ENCODE measurements at places on chromosomes 7 and 10.

- no peak for DNase-seq
Observed at GRCh38 chr7:7795630-7796121, 77.3 kb upstream of the RPA3 start.

DNA sequence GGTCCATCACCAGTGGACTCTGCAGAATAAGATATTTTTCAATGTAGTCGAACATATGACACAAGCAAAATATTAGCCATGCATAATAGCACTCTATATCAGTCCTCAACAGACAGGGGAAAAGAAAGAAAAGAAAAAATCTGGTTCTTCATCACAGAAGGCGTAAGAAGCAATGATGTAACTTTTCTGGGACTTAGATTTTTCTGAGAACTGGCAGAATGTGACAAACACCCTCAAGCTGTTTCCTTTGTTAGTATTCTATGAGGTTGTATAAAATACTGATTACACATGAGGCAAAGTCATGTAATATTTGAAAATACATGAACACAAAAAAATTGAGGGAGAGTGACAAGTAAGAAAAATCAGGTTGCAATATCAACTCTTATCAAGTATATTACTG, 84.9 kb downstream of the CNOT4 start:
- no peak for DNase-seq

- DNase-seq = peak; percentile 19
Observed at GRCh38 chr10:119305860-119306513, 98.6 kb downstream of the GRK5 start.

- DNase-seq = no peak
Observed at GRCh38 chr10:14397066-14397465, 66.3 kb upstream of the FRMD4A start.

GRCh38 chr10:132489704-132490534, 47.7 kb upstream of the INPP5A start:
- no peak for DNase-seq

- DNase-seq = no peak
Observed at GRCh38 chr10:82591421-82591820, 716.4 kb downstream of the NRG3 start.

DNA sequence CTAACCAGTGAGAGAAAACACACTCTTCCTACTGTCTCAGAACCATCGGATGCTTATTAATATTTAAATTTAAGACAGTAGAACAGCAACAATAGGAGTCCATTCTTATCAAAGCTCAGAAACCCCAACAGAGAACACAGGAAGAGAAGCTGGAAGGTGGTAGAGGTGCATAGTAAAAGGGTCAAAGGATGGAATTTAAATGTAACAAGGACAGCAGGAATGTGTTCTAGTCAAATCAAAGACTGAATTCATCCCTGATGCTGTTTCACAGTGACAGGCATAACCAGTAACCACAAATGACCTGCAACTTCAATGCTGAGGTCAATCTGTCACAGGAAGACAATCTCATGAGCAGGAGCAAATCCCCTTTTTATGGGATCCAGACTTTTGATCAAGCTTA, 1259.7 kb downstream of the XPNPEP1 start:
- no peak for DNase-seq

DNA sequence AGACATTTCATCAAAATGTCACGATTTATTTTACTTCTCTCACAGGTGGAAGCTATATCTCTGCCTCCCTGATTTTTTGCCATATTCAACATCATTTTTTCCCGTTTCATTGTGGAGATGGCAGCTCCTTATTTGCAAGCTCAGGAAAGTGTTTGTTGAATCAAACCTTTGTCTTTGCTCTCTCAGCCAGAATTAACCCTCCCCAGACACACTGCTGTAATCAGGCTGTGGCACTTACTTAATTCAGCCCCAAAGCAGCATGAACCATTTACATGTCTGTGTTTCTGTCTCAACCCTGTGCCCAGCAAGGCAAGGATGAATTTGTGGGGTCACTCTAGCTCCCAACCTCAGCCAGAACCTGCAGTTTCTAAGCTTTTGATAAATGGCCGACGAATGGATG, 397.2 kb downstream of the TCERG1L start:
- no peak for DNase-seq

DNA sequence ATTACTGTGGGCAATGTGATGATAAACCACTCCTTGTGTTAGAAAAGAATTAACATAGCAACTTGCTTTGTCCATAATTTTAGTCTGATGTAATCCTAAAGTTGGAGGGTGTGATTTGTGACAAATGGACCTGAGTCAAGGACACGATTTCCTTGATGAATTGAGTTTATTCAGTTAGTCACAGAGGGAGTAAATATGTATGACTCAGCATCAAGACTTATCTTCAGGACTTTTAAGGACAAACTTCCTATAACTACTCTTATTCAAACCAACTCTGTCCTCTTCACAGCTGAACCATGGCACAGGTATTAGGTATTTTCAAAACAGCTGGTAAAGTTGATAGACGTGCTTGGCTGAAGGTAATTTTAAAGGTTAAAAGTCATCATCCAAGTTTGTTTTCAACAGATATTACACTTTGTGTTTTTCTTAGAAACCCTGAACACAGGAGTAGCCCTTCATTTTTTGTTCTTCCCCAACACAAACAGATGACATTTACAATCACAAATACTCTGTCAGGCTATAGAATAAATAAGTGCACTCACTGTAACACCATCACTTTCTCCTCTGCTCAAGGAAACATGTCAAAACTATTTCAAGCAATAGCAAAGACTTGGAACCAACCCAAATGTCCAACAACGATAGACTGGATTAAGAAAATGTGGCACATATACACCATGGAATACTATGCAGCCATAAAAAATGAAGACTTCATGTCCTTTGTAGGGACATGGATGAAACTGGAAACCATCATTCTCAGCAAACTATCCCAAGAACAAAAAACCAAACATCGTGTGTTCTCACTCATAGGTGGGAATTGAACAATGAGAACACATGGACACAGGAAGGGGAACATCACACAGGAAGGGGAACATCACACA, 54.5 kb downstream of the COA1 start:
- DNase-seq = no peak

DNA sequence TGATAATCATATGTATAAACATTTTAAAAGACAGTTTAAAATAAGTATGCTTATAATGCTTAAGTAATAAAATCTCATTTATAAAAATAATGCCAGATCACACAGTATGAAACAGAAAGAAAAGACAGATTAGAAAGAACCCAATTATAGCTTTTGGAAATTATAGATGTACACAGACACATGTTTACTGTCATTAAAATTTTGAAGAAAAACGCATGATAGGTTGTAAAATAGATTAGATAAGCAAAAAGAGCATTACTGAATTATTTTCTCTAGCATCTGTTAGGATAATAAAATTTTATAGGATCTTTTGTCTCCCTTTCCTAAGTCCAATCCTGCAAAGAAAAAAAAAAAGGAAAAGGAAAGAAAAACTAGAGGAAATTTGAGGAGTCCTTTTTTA, 1107.3 kb upstream of the LRRN3 start:
- no peak for DNase-seq

DNA sequence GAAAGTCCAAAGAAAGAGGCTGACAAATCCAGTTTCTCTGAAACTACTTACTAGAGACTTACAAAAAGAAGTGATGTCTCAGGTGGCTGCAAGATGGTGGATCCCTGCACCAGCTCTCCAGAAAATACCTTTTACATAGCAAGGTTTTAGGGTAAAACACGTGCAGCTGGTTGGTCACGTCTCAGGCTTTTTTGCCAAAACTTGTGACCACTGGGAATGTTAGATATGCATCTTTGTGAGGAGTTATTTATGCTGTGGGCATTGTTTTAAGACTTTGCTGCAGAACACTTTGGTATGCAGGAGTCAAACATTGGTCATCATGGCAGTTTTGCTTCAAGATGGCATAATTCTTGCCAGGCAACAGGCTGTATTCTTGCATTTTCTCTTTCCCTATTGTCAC, 1352.8 kb downstream of the REEP3 start:
- DNase-seq = no peak

GRCh38 chr7:134995239-134996096, 9.2 kb downstream of the AGBL3 start:
- no peak for DNase-seq

DNA sequence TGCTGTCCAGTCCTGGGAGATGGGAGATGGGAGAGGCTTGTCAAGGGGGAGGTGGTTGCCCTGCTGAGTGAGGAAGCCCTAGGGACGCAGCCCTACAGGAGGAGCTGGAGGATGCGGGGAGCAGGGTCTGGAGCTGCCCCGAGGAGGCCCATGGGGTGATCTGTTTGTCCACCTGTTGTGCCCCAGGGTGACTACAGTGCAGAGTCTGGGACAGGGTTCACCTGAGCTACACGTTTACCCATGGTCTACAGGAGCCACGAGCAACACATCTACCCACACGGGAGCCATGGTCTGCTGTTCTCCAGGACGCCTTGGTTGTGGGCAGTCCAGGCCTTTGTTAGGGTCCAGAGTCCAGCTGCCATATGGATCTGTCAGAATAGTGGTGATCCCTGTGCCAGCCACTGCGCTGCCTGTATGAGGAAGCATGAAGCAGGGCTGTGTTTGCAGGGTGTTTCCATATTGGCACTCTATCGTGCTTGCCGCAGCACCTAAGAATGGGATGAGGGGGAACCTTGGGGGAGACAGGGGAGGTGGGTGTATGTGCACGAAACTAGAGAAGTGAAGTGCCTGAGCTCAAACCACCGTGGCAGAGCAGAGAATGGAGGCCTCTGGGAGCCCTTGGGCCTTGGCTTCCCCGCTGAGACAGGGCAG, 23.7 kb downstream of the ZNF775 start:
- no peak for DNase-seq

DNA sequence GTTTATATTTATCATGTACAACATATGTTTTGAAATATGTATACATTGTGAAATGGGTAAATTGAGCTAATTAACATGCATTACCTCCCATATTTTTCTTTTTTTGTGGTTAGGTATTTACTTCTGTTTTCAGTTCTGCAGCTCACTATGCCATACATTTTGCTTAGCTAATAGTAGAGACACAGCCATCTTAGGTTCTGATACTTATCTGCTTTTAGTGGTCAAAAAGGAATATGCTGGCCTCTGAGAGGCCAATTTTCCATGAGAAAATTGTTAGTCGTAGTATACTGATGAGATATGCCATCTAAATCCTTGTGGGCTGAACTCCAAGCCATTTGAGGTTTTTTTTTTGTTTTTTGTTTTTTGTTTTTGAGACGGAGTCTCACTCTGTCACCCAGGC, 31.0 kb downstream of the SGPL1 start:
- DNase-seq = no peak

- DNase-seq = no peak
Observed at GRCh38 chr10:126042354-126042753, 146.0 kb downstream of the FANK1 start.

DNA sequence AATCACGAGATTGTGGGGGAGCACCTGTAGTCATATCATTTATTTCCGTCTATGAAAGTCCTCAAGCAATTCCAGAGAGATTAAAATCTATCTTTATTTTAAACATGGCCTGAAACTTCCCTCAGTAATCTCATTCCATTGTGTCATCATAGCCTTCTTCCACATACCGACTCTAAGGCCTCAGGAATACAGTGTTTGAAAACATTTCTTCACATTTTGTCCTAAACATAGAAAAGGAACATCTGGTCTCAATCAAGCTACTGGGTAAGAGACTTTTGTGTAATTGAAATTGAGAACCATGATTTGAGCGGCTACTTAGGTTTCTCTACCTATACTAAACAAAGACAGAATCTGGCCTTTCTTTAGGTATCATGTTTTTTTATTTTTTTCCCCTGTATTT, 78.0 kb upstream of the ELMO1 start:
- no peak for DNase-seq

DNA sequence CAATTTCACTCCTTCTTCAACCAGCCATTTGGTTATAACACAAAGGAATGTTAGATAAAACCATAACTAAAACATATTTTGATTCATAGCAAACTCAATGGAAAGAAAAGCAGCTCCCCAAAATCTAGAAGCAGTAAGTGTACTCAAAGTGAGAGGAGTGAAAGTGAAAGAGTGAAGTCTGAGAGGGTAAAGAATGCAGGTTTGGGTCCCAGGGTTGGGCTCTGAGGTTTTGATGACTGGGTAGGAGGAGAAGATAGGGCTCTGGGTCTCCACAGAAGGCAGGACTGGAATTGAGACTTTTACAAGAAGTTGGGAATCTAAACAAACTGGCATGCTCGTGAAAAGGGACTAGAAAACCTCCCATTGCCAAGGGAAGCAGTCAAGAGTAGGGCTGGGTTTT, 85.4 kb upstream of the RSU1 start:
- DNase-seq = no peak

DNA sequence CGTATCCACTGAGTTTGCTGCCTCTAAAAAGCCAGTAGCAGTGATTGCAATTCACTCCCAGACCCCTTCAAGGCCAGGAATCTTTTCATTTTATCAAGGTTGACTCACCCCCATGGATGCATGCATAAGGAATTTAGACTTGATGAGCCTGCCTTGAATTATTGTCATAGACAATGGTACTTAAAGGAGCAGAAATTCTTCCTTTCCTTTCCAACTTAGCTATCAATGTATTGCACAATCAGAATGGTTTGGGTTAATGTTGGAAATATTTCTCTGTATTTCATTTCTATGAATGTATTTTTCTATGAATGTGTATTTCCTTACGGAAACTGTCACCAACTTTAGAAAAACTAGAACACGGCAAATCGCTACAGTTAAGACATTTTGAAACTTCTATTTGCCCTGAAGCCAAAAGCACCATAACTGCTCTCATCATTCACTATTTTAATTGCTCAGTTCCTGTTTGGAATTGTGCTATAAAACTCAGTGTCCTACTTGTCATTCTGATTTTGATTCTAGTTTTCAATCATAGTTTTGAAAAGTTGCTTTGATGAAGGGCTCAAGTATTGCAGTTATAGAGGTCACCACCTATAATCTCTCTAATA, 355.7 kb upstream of the AKR1E2 start:
- no peak for DNase-seq

GRCh38 chr7:70763961-70764691, 367.8 kb upstream of the GALNT17 start:
- no peak for DNase-seq

- DNase-seq = no peak
Observed at GRCh38 chr10:615583-616152, 73.8 kb downstream of the DIP2C start.

- DNase-seq = no peak
Observed at GRCh38 chr10:100872034-100872791, 40.5 kb upstream of the SLF2 start.

- no peak for DNase-seq
Observed at GRCh38 chr7:106858618-106859532, 6.2 kb upstream of the PIK3CG start.

DNA sequence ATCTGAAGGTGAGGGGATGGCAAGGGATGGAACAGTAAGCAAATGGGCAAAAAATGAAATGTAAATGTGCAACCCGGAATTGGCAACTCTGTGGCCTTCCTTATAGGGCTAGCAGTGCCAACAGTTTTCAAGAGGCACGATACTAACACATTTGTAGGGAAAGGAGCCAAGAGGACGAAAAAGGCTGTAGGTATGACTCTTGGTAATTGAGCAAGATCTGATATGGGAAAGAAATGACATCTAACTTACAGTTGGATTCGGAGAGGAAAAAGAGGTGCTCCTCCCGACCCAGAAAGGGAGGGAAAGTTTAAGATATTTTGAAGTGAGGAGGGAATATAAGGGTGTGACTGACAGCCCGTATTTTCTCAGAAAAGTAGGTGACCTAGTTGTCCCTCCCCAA, 2.1 kb upstream of the CREM start:
- no peak for DNase-seq

GRCh38 chr7:102830197-102830596, 81.4 kb downstream of the FAM185A start:
- DNase-seq = no peak

GRCh38 chr10:117757086-117757720, 214.7 kb downstream of the EMX2 start:
- no peak for DNase-seq
